ENCODE measurements at places on chromosomes 11 and 22. TPM values are rescaled to one million over a fixed set of nuclear protein-coding genes. Genes with fewer than 3 reads are reported as not detected.

CHADL gene
- total RNA-seq = 2.9 TPM

LRRC74B gene
- total RNA-seq = not detected

ALDH3B2 gene
- not detected for total RNA-seq

TYMP gene
- 18.3 TPM for total RNA-seq

DNA sequence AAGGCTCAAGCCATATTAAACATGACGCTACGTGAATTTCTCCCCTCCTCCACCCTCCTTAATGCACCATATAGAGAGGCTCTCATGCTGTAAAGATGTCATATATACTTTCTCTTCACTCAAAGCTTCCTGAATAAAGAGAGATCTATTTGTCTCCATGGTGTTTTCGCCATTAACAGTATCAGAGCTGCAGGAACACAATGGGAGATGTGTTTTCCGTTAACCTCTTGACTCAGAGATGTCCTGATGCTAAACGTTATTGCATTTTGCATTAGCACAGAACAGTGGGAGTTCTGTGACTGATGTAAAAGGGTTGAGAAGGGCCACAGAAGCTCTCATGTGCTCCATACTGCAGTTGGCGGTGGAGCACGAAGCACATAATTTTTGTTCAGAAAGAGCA is 25.7 kb upstream of the BLID start:
- no peak for DNase-seq

DNA sequence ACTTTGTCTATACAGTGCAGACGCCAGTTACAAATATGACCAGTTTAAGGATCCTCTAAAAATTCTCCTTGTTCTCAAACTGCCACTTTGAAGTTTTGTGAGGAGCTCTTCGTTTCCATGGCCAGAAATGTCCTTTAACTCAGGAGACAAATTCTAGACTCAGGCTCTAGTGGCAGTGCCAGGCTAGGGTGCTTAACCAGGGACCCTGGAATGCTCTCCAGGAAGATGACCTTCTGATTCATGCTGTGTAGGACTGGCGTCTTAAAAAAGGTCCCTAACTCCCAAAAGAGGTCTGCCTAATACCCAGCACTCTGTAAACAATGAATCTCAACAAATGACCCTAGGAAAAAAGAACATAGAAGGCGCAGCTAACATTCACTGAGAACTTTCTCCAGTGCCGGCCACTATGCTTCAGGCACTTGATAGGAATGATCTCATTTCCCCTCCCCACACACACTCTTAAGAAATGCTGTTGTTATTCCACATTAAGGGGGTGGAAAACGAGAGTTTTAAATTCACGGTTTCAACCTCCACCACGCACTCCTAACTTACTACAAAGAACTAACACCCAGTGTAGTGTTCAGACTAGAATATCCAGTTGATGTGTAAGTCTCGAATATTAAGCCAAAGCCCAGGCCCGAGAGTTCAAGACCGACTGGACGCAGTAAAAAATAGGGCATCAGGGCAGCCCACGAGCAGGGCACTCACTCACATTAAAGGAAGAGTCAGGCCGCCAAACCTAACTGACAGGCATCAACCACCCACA is 747 bp downstream of the NXF1 start:
- DNase-seq = no peak

GRCh38 chr22:30948930-30949342 is 19.6 kb downstream of the MORC2 start:
- DNase-seq = no peak

DNA sequence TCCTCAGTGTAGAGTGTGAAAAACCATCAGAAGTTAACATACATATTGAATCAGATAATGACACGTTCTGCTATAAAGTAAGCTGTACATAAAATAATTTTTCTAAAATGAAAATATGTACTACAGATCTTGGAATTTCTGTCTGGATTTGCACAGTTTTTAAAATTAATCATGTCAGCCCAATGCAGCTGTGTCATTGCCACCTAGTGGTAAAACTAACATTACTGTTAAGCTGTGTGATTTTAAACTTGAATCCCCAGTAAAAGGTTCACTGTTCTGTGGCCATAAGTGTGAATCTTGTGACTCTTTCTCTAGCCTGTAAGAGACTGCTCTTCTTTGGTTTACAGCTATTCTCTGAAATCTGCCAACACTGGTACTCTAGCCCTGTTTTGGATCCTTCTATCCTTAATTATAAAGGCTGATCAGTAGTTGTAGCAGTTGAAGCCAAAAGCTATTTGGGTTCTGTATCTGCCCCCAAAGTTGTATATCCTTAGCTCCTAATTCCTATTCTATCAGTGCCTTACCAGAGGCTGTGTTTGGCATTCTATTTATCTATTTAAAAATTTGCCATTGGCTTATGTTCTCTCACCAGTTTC is 4.0 kb downstream of the JRKL start:
- no peak for DNase-seq

- no peak for DNase-seq
Measured at GRCh38 chr11:70429724-70430521, 31.6 kb downstream of the CTTN start.

GRCh38 chr11:73285721-73286120 is 13.6 kb downstream of the P2RY6 start:
- DNase-seq = peak; percentile 66
